ENCODE measurements at places on chromosomes 6 and 20.

DNA sequence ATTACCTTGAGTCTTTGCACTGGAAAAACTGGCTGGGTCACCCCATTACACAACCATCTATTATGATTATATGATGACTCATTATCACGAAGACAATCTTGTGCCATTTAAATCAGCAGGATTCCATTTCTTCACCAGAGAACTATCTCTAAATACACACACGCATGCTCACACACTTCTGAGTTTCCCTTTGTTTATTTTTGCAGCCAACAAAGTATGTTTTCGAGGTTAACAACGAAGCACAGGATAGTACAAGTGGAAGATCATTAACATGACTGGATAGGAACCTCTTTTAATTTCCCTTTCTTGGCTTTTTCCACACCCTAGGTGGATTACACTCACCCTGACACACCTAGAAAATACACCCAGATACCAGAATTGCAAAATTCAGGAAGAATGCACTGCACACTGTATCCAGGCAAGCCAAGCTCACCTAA is 18.9 kb downstream of the PERP start:
- DNase-seq = no peak

DNA sequence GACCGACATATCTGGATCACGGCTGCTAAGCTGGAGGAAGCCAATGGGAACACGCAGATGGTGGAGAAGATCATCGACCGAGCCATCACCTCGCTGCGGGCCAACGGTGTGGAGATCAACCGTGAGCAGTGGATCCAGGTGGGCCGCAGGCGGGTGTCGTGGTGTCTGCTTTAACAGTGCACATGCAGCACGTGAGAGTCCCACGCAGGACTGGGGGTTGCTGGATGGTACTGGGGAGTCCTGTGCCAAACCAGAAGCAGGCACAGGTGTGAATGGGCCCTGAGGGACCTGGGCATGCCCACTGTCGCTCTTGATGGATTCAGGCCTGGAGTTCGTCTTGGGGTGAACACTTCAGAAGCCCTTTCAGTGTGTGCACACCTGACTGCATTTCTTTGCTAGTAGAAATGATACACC is 24.6 kb upstream of the C20orf204 start:
- no peak for DNase-seq

GRCh38 chr6:168273441-168274036 is 46.0 kb downstream of the DACT2 start:
- DNase-seq = no peak

GRCh38 chr20:3312940-3313682 is 74.1 kb upstream of the SLC4A11 start:
- no peak for DNase-seq

DNA sequence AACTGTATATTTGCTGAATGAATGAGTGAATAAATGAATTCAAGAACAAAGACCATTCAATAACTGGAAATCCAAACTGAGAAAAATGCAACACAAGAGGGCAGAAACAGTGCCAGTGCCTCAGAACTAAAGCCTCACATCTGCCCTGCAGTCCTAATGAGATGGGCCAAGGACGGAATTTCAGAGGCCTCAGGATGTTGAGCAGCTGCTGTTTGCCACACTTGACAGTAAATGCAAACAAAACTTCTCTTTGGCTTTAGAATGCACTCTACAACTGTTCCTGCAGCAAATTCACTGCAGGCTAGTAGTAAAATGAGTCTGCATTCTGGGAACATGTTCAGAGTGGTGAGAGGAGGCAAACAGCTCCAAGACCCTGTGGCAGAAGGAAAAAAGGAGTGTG is 177.6 kb upstream of the LRFN2 start:
- no peak for DNase-seq

- no peak for DNase-seq
These were observed 70.6 kb downstream of the FARS2 start for GRCh38 chr6:5331845-5332442.

DNA sequence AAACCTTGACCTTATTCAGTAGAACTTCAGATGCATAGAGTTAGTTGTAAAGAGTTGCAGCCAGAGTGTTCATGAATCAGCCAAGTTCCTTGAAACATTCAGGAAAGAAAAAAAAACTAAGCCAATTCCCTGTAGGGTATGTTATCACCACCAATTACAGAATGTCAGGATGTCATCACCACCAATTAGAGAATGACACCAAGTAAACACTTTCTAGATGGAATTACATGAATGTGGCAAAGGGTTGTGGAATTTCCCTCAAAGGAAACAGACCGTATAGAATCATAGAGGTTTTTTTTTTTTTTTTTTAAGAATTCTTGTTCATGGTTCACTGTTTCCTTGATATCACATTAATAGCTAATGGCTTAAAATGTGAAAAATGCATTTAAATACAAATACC is 472.1 kb upstream of the RNF217 start:
- DNase-seq = no peak

DNA sequence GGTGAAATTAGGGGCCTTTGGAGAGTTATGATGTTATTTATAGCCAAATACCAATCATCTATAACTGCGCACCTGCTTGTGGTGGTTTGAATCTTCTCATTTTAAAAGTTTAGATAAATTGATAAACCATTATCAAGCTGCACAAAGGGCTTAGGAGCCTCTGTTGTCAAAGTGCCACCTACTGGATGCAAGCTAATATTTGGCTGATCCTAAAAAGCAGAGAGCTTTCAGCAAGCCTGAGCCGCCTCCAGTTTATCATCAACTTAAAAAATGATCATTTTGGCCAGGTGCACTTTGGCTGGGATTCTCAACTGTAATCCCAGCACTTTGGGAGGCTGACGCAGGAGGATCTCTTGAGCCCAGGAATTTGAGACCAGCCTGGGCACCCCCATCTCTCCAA is 58.5 kb upstream of the ATXN1 start:
- DNase-seq = no peak

DNA sequence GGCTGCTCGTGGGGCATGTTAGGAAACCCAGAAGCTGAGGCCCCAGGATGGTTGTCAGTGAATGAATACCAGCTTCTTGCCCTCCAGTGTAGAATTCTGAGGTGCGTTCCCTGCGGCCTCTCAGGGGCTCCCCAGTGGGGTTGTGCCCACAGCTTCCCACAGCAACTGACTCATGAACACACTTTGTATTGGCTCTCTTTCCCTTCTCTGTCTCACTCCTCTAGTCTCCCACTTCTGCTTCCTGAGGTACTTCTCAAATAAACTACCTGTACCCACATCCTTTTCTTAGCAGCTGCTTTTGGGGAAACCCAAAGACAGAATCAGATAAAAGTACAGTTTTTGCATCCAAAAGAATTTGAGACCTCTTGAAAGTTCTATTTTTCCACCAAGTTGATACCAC is 107.7 kb upstream of the JAG1 start:
- no peak for DNase-seq

DNA sequence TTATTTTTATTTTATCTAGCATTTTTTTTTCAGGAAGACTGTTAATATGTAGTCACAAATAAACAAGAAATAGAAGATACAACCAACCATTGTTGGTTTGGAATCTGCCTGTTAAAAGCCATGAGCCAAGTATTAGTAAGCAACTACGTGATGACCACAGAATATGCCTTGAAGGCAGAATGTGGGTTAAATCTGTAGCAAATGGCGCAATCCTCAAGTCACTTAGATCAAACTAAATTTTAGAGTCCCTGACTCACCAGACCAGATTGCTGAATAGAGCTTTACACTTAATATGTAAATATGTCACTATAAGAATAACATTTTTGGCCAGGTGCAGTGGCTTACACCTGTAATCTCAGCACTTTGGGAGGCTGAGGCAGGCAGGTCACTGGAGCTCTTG is 800.1 kb upstream of the CITED2 start:
- DNase-seq = no peak

DNA sequence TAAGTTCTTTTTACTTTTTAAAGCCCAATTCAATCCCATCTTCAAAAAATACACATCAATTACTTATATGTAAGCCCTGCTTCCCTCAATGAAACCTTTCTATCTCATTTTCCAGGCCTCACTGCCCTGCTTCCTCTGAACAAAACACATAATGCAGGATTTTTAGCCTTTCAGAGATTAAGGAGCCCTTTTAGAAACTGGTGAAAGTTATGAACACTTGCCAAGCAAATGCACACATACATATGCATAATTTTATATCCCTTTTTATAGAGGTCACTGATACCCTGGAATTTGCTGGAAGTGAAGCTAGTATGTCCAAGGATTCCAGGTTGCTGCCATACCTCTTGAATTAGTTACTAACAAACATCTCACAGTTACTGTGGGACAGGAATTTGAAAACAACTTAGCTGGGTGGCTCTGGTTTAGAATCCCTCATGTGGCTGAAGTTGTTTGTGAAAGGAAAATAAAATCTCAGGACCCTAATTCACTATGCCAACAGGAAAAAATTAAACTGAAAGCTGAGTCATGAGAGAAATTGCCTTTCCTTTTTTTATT is 75.8 kb downstream of the UBE3D start:
- DNase-seq = no peak

DNA sequence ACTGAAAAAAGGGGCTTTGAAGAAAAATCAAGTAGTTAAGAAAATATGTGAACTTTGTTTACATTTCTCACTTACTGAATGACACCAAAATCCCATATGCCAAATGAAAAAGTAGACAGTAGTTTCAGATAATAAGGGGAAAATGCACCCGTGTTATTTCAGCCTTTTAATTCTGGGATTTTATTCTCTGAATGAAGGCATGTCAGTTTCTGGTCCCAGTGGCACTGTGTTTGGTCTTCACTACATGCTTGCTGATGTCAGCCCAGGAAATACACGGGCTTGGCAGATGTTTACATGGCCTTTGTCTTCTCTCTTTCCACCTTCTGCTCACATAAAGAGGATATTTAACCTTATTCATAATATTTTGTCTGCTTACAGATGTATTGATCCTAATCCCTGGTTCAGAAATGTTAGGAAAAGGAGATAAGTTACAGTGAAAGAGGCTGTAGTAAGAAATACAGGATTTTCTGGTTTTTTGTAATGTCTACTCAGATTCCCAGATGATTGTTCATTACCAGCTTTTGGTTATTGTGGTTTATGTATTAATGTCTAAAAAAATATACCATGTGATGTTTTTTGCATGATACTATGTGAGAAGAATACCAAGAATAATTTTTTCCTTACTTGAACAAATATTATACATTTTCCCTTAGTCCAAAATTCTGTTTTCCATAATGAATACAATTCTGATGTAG is 27.7 kb downstream of the DSE start:
- no peak for DNase-seq

GRCh38 chr20:13449868-13450434 is 188.8 kb downstream of the TASP1 start:
- no peak for DNase-seq

- no peak for DNase-seq
These were observed 30.8 kb upstream of the FKBP1A start for GRCh38 chr20:1423625-1424106.

DNA sequence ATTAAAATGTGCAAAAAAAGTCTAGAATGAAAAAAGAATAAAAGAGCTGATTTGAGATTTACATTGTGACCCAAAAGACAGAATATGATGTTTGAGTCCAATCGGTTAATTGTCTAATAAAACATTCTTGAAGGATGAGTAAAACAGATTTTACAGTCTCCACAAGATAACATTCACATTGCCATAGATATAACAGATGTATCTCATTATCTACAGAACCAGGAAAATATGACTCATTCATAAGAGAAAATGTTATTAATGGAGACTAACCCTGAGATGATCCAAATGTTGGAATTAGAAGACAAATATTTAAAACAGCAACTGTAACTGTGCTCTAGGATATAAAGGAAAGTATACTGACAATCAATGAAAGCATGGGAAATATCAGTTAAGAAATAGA is 141.7 kb downstream of the RFX6 start:
- no peak for DNase-seq

- no peak for DNase-seq
These were observed 9.6 kb downstream of the DSE start for GRCh38 chr6:116380346-116380745.

GRCh38 chr6:121142093-121142492 is 192.2 kb downstream of the TBC1D32 start:
- DNase-seq = no peak

- no peak for DNase-seq
These were observed 199.2 kb upstream of the SUPT3H start for GRCh38 chr6:45576648-45577624.

DNA sequence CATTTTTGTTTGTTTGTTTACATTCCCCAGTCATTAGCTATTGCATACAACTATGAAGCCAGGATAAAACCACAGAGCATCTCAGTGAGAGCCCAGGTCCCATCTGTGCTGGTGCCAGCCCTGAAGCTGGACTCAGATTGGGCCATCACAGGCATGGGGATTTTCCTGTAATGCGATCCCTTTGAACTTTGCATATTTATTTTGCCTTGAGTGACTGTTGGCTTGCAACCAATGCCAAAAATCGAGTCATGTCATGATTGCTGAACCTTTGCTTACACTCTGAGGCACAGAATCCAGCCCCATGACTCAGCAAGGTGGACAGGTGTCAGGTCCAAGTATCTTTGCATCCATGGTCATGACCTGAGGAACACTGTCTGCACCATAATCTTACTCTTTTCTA is 46.2 kb upstream of the GGTLC1 start:
- DNase-seq = no peak

DNA sequence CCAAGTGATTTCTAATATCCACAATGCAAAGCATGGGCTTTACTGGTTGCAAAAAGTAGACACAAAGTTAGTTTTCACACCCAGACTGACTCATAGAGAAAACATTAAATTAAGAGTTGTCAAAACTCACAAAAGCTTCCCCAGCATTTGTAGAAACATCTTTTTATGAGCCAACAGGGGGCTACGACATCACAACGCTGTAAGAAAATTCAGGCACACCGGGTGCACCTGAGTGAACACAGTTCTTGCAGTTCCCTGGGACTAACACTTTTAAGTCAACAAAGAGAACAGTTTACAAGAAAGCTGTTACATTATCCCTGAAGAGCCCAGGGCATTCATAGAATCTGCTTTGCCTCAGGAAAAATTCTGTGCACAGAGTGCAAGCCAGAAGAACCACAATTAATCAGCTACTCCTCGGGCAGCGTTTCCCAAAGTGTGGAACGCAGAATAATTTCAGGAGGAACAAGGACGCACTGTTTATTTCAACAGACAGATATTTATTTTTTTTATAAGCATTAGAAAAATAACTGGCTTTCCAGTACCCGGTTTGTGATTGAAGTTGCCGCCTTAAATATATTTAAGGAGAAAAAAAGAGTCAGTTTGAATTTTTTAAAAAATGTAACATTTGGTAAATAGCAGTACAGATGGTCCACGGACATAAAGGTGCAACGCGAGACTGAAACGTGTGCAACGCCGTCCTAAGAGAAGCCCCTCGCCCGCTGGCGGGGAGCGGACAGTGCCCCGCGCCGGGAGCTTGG is 1.2 kb downstream of the NCOA5 start:
- DNase-seq = no peak

DNA sequence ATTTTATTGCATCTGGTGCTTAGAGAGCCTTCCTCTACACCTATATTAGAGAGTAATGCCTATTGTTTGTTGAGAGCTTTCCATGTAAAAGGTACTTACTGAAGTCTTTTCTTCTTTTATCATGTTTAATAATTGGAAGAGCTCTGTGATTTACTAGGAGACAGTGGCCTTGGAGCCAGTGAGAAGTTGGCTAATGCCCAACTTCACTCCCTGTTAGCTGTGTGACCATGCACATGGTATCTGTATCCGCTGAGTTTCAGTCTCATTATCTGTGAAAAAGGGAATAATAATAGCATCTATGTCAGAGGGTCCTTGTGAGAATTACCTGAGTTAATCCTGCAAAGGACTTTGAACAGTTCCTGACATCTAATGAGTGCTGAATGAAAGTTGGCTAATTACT is 105.0 kb downstream of the CD109 start:
- DNase-seq = no peak

Data from stimulated activated CD8-positive, alpha-beta memory T cell treated with anti-CD3 and anti-CD28 coated beads, Interleukin-2, amount 100 ng/mL, for 1 hour (primary cell).